ENCODE measurements at places on chromosomes 1 and 21.

GRCh38 chr21:38985568-38986378, 180.0 kb downstream of the ETS2 start:
- no peak for DNase-seq

GRCh38 chr21:45177039-45177438, 102.7 kb downstream of the ADARB1 start:
- no peak for DNase-seq

DNA sequence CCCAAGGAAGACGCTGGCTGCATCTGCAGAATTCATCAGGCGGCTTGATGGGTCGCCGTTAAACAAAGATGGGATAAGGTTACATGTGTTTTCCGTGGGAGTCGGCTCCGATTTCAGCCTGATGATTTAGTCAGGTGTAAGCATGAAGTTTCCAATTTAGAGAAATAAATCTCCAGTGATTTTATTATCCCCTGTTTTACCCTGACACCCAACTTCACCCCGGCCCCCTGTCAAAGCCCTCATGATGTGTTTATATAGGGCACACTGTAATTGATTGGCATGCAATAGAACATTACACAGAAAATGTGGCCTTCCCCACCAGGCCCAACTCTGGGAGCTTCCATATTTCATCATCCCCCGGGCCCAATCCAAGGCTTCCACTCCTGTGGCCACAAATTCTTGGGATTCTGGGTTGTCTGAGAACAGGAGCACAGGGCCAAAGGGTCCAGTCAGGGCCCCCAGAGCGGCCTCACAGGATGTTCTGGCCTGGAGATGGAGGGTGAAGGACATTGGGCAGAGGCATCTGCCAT, 72.5 kb downstream of the FOXD2 start:
- no peak for DNase-seq

GRCh38 chr1:7019510-7019909, 234.3 kb downstream of the CAMTA1 start:
- DNase-seq: no peak

DNA sequence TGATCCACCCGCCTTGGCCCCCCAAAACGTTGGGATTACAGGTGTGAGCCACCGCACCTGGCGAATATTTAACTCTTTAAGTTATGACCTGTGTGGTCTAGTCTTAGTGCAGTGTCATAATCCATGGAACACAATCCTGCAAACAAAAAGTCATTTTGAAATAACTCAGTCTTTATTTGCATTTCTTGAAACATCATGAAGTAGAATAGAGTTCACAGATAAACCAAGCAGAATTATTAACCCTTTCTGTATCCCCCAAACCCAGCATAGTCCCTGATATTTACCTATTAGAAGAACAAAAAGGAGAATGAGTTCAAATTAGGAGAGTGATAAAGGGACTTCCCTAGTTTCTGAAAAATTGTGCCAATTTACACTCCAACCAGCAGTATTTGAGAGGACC, 19.9 kb downstream of the ZYG11B start:
- DNase-seq: no peak

DNA sequence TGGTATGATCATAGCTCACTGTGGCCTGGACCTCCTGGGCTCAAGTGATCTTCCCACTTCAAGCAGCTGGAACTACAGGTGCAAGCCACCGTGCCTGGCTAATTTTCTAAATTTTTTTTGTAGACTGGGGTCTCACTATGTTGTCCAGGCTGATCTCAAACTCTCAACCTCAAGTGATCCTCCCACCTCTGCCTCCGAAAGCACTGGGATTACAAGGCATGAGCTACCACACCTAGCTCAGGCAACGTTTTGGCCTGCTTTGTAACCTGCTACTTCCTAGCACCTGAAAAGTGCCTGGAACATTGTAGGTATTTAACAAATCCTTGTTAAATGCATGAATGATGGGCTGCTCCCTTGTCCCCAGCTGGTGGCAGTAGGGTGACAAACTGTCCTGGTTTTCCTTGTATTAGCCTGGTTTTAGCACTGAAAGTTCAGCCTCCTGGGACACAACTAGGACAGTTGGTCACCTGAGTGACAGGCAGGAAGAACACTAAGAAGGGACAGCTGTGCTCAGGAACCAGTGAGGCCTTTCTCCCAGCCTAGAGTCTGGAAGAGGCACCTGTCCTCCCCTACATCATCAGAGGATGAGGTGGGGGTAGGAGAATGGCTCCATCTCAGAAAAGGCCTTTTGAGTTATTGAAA, 88.5 kb upstream of the CD34 start:
- DNase-seq: no peak

GRCh38 chr21:39061766-39062165, 121.5 kb downstream of the PSMG1 start:
- DNase-seq: no peak

GRCh38 chr1:68969441-68969840, 472.6 kb upstream of the DEPDC1 start:
- DNase-seq: no peak

DNA sequence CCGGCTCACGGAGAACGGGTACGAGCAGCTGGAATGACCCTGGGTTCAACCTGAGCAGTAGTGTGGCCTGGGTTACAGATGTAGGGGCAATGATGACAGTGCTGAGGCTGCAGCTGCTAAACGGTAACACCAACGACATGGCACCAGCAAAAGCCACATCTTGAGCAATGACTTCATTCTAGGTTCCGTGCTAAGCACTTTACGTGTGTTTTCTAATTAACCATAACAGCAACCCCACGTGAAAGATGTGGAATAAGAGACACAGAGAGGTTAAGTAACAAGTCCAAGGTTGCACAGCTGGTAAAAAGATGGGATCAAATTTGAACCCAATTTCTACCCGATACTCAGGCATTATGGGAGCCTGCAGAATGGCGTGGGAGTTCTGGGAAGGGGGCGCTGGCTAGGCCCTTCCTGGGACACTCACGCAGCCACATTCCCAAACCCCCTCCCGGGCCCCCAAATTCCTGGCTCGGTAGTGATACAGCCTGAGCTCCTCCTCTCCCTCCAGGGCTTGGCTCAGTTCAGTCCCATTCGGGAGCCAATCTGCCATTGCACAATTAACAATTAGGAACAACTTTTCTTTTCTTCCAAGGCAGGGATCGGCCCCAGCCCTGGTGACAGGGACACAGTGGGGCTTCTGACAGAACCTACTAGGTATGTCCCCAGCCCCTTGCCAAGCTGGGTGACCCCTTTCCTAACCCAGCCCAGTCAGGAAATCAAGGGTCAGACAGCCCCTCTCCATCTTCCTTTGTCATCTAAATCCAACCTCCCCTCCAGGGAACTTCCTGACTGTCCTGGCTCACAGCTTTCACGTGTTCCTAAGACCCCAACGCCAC, 23.8 kb upstream of the ECE1 start:
- DNase-seq: no peak

GRCh38 chr1:94953107-94953506, 26.2 kb upstream of the CNN3 start:
- DNase-seq: no peak

DNA sequence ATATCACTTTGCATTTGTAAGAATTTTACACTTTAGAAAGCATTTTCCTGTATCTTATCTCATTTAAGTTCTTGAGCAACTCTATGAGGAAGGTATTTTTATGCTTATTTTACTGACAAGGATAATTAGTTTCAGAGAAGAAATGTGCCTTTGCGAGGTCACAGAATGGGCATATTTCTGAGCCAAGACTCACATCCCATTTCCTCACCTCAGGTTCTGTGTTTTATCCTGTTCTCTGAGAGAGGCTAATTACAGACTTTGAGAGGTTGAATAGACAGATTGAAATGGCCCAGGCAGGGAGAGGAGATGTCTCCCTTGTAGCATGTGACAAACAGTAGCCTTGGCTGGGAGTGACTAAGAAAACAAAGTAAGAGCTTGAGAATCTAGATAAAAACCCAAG, 39.1 kb upstream of the ZC3H11B start:
- no peak for DNase-seq

DNA sequence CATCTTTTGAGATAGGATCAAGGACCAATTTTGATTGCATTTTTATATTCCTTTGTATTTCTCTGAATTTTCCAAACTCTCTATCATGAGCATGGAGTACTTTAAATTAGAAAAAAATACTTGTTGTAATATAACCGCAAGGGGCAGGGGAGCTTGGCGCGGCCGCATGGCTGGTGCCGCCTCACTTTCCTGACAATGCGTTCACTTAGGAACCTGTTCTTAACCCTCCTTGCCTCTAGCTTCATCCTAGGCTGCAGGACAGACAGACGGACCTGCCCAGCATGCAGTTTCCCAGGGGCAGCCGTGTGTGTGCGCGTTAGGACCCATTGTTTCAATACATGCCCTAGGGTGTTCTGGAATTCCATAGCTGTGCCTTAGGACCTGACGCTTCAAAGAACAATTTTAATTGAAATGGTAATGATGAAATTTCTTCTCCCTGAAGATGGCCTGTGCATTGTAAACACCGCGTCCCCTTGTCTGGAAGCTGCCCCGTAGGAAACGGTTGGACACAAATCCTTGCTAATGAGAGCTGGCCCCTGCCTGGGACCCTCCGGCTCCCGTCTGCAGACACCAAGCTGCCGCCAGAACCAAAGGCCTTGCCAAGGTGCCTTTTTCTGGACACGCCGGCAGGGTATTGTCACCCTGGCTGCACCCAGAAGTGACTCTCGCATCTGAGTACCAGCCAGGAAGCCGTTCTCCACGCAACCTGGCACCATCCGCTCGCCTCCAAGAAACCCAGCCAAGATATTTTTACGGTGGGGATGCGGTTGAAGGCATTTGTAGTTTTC, 466.4 kb downstream of the NPHP4 start:
- no peak for DNase-seq

- DNase-seq: no peak
These were observed 1.5 kb downstream of the GRIK3 start for GRCh38 chr1:37032660-37033354.

- DNase-seq: no peak
These were observed 148.2 kb downstream of the DISC1 start for GRCh38 chr1:231774719-231775335.

- no peak for DNase-seq
These were observed 305.0 kb upstream of the RUNX1 start for GRCh38 chr21:35354078-35354477.

GRCh38 chr21:24367936-24368335, 1239.3 kb downstream of the MRPL39 start:
- no peak for DNase-seq

DNA sequence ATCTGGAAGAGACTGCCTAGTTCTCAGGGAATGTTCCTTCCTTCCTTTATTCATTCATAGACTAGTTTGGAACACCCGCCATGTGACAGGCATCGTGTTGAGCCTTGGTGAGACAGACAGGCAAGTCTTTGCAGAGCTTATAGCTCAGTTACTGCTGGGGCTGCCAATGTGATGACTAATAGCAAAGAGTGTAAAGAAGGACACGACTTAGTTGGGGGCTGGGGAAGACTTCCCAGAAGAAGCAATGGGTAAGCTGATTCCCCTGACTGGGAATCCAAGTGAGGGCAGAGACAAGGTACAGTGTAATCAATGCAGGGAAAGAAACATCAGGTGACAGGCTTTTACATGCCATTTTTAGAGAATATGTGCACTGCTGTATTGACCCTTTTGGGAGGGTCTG, 51.2 kb downstream of the TENT5C start:
- no peak for DNase-seq

- no peak for DNase-seq
These were observed 246.5 kb downstream of the TOMM20 start for GRCh38 chr1:234881893-234882771.

GRCh38 chr1:154682254-154682653, 74.3 kb upstream of the ADAR start:
- no peak for DNase-seq

DNA sequence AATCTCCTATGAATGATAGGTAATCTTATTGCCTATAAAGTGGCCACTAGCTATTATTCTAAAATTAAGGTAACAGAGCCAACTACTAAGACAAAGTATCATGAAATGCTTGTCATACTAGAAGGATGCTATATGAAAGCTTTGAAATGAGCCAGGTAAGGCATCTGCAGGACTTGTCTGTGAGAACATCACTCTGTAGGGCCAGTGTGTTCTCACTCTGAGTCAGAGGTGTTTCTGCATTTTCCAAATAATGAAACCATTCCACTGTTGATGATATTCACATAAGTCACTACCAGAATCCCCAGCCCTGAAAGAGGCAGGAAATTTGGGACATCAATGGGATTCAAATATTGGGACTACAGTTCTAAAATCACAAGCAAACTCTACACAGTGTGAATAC, 25.8 kb upstream of the GBP5 start:
- DNase-seq: no peak

DNA sequence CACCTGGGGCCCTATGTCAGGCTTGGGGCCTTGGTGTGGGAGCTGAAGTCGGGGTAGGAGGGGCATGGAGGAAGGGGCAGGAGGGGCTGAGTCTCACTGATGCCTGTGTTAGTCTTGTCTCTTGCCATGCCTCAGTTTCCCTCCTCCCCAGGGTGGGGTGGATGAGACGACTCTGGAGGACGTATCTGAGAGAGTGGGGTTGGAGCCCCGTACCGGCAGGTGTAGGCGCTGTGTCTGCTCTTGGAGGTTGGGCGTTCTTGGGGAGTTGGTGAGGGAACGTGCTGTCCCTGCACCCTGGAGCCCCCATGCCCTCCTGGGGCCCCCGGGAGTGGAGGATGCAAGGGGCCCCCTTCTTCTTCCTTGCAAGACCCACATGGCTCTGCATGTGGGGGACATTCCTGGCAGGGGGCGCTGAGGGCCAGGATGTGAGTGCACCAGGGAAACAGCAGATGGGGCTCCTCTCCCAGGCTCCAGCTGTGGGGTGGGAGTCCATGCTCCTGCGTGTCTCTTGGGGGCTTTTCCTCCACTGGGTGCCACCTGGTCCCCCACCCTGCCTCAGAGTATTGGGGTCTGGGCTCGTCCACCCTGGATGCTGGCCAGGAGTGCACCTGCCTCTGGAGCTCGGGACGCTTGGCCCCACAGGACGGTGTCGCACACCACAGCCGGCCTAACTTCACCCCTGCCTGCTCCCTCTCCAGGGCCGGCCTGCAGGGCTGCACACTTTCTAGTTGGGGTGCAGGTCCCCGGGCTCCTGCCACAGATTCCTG, 1.4 kb upstream of the TNFRSF14 start:
- no peak for DNase-seq

- no peak for DNase-seq
These were observed 1.7 kb downstream of the TSPEAR start for GRCh38 chr21:44709426-44710293.

DNA sequence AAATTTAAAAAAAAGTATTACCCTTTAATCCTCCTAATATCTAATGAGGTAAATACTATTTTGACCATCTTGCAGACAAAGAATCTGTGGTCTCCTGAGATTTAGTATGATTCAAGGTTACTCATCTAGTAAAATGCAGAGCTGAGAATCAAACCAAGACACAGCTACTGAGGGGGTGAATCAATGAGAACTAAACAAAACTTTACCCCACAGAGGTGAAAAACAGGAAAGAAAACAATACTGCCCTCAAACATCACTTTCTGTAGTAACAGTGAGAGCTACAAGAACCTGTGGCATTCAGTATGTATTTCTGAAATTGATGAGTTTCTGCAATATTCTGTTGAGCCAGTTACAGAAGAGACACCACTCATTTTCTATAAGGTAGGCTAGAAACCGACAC, 85.1 kb downstream of the JAK1 start:
- no peak for DNase-seq

- no peak for DNase-seq
These were observed 51.1 kb downstream of the SLC44A5 start for GRCh38 chr1:75559800-75560199.

All from substantia nigra (tissue), 51 donors.